Fibroblast of lung (primary cell): ENCODE measurements at places on chromosomes 5 and 9. TPM values are rescaled to one million over a fixed set of nuclear protein-coding genes. Genes with fewer than 3 reads are reported as not detected.

- no peak for DNase-seq
Observed at GRCh38 chr5:64285188-64286130, 119.8 kb downstream of the RNF180 start.

- DNase-seq = no peak
Observed at GRCh38 chr5:134585966-134586365, 46.7 kb downstream of the SAR1B start.

GRCh38 chr5:100469767-100470166 is 65.4 kb upstream of the FAM174A start:
- DNase-seq = no peak

DNA sequence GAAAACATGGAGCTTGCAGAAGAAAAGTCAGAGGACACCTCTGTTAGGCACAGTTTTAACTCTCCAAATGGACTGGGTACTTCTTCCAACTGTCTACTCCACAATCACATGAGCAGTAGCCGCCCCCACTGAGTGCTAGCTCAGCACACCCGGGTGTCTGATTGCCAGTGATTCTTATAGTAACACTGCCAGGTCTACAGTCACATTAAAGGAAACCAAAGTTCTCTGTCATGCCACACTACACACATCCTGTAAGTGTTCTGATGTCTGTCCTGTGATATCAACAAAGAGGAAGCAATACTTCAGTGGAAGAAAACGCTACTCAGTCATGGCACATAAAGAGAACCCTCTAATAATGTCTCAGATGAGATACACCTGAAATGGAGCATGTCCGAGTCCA is at the start of gene HAVCR2:
Gene HAVCR2, minus strand, starts transcription at position 69 of the 400 bp plus-strand sequence. Its CDS starts 61 bp downstream, at position 8.
- no peak for DNase-seq

- no peak for DNase-seq
Observed at GRCh38 chr5:119273391-119273839, 82.4 kb upstream of the TNFAIP8 start.

Gene CCDC112
- 7.4 and 13.7 TPM in 2 replicates for total RNA-seq

Gene KIF4B
- total RNA-seq = under 0.01 TPM in 2 replicates

Gene PCDHB12
- 0.26 and 0.66 TPM in 2 replicates for total RNA-seq

Gene HTR4
- not detected in 2 replicates for total RNA-seq
